Prostate gland (tissue), 2 donors: ENCODE measurements at places on chromosomes 13 and 19. TPM values are rescaled to one million over a fixed set of nuclear protein-coding genes. Genes with fewer than 3 reads are reported as not detected.
A peak's percentile ranks its signal among the peaks of the same experiment; 100 is the strongest.

- no peaks in the 10 kb centered on the region for H3K4me1 ChIP-seq
- peak; percentile 21 for DNase-seq
- peak overlapping the region; percentile 68 for H3K4me3 ChIP-seq
- H3K27me3 ChIP-seq = no peaks in the 10 kb centered on the region
Measured at GRCh38 chr13:29849071-29849631, 1.3 kb downstream of the UBL3 start.

DNA sequence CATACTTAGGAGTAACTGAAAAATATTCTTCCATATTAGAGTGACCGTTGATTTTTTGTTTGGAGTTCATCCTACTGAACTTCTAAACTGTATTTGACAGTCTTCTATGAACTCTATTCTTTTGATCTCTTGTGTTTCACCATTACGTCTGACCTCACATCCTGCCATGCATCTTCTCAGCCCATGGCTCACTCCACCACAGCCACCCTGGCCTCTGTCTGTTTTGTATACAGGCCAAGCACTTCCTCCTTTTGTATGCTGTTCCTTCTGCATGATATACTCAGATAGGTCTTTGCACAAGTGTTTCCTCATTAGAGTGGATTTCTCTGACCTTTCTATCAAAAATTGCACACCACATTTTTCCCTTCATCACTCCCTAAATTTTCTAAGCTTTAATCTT, 119.9 kb downstream of the MAB21L1 start:
- no peak overlapping the region for H3K27ac ChIP-seq
- no peak overlapping the region for H3K4me3 ChIP-seq
- H3K27me3 ChIP-seq = no peaks in the 10 kb centered on the region
- H3K4me1 ChIP-seq = no peaks in the 10 kb centered on the region
- DNase-seq = no peak
- H3K36me3 ChIP-seq = no peaks in the 10 kb centered on the region

- no peaks in the 10 kb centered on the region for H3K4me1 ChIP-seq
- no peak overlapping the region for H3K4me3 ChIP-seq
- H3K36me3 ChIP-seq = no peaks in the 10 kb centered on the region
- H3K27ac ChIP-seq = no peak overlapping the region
Measured at GRCh38 chr13:78845656-78846365, 186.9 kb upstream of the OBI1 start.

- H3K27ac ChIP-seq = no peak overlapping the region
- no peak for DNase-seq
- peak overlapping the region; percentile 24 for H3K4me3 ChIP-seq
- H3K27me3 ChIP-seq = no peaks in the 10 kb centered on the region
- no peaks in the 10 kb centered on the region for H3K36me3 ChIP-seq
- H3K4me1 ChIP-seq = no peaks in the 10 kb centered on the region
Measured at GRCh38 chr19:42068756-42069571, 1.0 kb downstream of the GRIK5 start.

The ZNF850 gene
- 2.4 TPM for total RNA-seq

The PTGIR gene
- total RNA-seq = 2.2 TPM

DNA sequence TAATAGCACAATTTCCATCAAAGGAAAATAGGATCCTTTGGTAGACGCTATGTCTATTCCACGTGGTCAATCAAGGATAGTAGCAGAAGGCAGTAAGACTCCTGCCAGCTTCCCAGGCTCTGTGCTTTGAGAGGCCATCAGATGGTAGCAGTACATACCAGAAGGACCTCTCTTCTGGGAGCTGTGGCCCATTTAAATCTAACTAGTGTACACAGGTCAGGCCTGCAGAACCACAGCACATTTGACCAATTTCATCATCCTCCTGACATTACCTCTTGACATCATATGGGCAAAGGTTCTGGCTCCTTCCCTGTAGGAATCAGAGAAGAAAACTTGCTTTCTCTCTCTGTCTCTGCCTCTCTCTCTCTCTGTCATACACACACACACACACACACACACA, 229.6 kb upstream of the HTR2A start:
- H3K4me3 ChIP-seq = no peak overlapping the region
- H3K4me1 ChIP-seq = no peaks in the 10 kb centered on the region
- no peak for DNase-seq
- no peaks in the 10 kb centered on the region for H3K36me3 ChIP-seq
- H3K27me3 ChIP-seq = no peaks in the 10 kb centered on the region
- H3K27ac ChIP-seq = no peak overlapping the region
